Right lung (tissue), 10 donors: ENCODE measurements at places on chromosomes 3 and 15. TPM values are rescaled to one million over a fixed set of nuclear protein-coding genes. Genes with fewer than 3 reads are reported as not detected.

Gene AP3S2
- 30.1 TPM for polyA plus RNA-seq

Gene FETUB
- 0.33 TPM for polyA plus RNA-seq

Gene NPHP3
- 70.2 TPM for polyA plus RNA-seq

Gene IQSEC1
- 31.0 TPM for polyA plus RNA-seq

Gene CERS3
- 0.14 TPM for polyA plus RNA-seq
